ENCODE measurements at places on chromosomes 1 and 21.

DNA sequence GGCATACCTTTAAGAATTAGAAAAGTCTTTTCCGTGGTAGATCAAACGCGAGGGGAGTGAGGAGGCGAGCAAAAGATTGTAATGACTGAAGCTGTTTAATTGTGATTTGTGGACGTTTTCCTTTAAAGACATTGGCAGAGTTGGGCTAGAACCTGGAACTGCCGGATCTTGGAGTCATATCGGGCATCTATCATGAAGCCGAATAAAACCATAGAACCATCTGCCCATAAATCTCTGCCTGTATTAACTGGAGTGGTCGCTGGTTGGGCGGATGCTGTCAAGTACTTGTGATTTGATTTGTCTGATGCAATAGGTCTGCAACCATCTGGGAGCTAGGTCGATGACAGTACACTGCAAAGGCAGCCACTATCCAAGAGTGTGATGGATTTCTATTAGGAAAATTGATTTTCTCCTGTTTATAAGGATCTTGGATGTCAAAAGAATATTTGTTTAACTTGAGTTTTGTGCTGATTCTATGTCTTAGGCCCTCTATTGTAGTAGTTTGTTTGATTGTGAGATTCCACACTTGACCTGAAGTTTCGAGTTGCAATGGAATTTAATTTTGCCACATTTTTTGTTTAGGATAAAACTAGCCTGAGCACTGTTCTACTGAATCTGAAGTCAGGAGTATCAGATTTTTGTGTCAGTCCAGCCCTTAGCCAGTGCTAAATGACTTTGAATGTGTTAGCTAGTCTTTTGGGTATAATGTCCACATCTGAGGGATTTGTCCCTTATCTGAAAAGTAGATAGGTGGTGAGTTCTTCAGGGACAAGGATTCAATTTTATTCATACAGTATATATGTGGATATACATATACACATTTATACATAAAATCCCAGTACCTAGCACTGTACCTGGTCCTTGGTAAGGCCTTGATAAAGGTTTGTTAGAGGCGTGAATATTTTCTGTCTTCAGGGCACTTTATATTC lies 1.2 kb downstream of the SARS1 start:
- peak; percentile 64 for DNase-seq

DNA sequence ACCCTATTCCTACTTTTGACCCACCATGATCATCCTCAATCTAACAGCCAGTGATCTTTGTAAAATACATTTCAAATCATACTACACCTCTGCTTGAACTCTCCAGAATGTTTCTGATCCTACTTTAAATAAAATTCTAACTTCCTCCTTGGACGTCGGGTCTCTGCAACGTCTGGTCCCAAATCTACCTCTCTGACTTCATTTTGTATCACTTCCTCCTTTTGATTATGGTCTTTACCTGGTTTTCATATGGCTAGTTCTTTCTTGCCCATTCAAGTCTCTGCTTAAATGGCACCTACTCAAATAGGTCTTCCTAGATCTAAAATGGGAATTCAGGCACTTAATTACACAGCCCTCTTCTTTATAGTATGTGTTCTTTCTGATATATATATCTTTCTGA lies 18.2 kb downstream of the PLPPR4 start:
- no peak for DNase-seq

DNA sequence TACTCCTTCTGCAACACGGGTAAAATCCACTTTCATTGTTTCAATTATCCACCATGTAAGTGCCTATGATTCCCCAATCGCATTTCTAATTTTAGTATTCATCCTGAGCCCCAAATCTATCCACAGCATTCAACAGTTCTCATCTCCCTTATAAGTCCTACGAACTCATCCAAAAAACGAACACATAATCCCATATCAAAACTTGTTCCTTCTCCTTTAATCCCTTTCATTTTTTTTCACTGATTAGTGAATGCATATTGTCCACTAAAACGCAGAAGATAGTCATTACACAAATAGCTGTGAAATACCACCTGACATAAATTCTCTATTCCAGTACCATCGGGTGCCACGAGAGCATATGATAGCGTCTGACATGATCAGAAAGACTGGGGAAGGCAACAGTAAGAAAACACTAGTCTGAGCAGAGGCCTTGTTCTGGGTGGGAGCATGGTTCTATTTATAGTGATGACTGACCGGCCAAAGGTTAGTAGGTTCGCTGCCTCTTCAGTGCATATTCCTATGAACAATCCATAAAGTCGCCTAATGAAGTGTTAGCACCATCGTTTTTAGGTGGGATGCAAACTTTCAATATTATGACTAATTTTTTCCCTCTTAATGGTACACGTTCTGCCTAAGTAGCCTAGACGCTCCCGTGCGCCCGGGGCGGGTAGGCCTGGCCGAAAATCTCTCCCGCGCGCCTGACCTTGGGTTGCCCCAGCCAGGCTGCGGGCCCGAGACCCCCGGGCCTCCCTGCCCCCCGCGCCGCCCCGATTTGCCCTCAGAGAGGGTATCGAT lies 648 bp downstream of the ATP5PF start:
- no peak for DNase-seq

GRCh38 chr1:52127181-52128180 lies 14.4 kb upstream of the ZFYVE9 start:
- DNase-seq: no peak

GRCh38 chr1:29385966-29386365 lies 149.6 kb downstream of the PTPRU start:
- no peak for DNase-seq

- no peak for DNase-seq
Observed at GRCh38 chr1:53826367-53826766, 11.7 kb downstream of the NDC1 start.
